ENCODE measurements at places on chromosomes 12 and 14.

DNA sequence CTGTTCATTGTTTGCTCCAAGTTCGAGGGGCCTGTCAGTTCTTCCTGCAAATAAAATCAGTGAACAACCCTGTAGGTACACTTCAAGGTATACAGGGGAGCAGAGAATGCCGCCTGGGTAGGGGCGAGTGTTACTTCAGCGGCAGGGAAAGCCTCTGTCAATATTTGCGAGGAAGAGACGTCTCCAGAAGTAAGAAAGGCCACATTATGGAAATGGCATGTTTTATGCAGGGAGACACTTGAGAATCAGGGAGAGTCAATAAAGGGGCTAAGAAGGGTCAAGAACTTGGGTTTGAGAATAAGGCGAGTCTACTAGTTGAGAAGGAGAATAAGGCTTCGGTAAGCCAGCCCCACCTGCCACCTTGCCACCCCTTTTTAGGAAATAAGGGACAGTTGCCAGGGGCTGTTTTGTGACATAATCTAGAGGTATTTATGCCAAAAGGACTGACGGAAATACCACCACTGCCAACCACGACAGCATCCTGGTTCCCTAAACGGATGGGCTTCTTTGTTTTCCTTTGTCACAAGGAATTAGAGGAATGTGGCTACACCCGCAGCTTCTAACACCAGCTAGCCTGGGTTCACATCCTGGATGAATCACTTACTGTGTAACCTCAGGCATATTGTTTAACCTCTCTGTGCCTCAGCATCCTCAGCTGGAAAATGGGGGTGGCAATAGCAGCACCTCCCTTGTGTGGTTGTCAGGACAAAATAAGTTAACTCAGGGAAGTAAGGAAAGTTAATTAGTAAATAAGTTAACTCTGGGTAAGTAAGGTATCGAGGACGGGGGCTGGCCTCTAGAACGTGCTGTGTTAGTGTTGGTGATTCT, 67.7 kb downstream of the EID3 start:
- DNase-seq, result peak; percentile 74

- DNase-seq, result peak; percentile 99
Observed at GRCh38 chr12:89709157-89709994, 738 bp upstream of the ATP2B1 start.

DNA sequence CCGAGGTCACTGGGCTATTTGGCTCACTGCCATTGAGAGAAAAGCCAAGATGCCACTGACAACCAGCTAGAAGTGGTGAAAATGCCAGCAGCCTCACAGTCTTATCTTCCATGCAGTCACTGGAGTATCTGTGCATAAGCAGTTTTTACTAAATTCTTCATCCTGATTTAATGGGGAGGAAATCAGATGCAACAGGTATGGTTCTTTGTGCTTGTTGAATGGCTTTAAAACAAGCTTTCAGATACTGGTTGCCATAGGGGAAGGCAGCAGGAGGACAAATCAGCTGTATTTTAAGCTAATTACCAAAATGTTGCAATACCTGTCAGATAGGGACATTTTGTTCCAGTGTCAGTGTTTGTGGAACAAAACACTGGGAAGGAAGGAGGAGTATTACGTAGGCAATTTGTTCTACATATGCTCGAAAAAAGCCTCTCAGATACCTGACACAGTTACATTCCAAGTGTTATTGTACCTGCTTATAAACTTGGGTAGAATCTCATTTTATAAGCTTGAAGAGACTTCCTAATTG, 54.1 kb upstream of the ARHGAP5 start:
- DNase-seq, result no peak

- no peak for DNase-seq
Observed at GRCh38 chr14:49659526-49660455, 24.7 kb upstream of the DNAAF2 start.

GRCh38 chr14:58315606-58316005, 17.3 kb downstream of the ARID4A start:
- DNase-seq, result no peak

All from fibroblast of skin of right biceps (primary cell).